ENCODE measurements at places on chromosomes 5 and 9. TPM values are rescaled to one million over a fixed set of nuclear protein-coding genes. Genes with fewer than 3 reads are reported as not detected.

SAXO1 gene
- total RNA-seq, result not detected

RANBP17 gene
- 16.3 TPM for total RNA-seq

SH2D3C gene
- total RNA-seq, result 77.8 TPM

EDIL3 gene
- 1.5 TPM for total RNA-seq

GAPVD1 gene
- 62.5 TPM for total RNA-seq

C5 gene
- 2.2 TPM for total RNA-seq

TUSC1 gene
- 9.4 TPM for total RNA-seq

C9orf153 gene
- total RNA-seq, result 0.14 TPM

SLC45A2 gene
- total RNA-seq, result 0.09 TPM

DOCK8 gene
- 6.8 TPM for total RNA-seq

PCDHA11 gene
- 0.28 TPM for total RNA-seq

TAF11L10 gene
- not detected for total RNA-seq

CDH10 gene
- total RNA-seq, result not detected

PALM2AKAP2 gene
- total RNA-seq, result 0.23 TPM

PAPPA gene
- 0.34 TPM for total RNA-seq

ITGA1 gene
- 75.4 TPM for total RNA-seq

CNTFR gene
- total RNA-seq, result not detected

SPATA6L gene
- 2.7 TPM for total RNA-seq

CDX1 gene
- not detected for total RNA-seq

IFNA5 gene
- not detected for total RNA-seq

TEK gene
- total RNA-seq, result 119 TPM

GRCh38 chr9:134068744-134069479 is 1.1 kb upstream of the BRD3 start:
- no peak for DNase-seq

DNA sequence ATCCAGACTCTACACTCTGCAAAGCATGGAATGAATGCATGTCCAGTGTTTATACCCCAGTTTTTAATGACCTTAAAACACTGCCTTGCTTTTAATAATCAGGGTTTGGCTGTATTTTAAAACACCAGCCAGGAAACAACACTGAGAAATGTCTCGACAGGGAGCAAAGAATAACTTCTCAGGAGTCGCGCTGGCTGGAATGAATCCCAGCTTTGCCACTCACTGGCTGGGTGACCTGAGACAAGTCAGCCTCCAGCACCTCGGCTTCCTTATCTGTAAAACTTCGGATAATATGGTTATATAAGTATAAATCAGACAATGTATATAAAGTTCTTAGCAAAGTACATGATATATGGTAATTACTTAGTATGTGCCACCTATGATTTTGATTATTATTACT is 505.0 kb downstream of the SPOCK1 start:
- no peak for DNase-seq

DNA sequence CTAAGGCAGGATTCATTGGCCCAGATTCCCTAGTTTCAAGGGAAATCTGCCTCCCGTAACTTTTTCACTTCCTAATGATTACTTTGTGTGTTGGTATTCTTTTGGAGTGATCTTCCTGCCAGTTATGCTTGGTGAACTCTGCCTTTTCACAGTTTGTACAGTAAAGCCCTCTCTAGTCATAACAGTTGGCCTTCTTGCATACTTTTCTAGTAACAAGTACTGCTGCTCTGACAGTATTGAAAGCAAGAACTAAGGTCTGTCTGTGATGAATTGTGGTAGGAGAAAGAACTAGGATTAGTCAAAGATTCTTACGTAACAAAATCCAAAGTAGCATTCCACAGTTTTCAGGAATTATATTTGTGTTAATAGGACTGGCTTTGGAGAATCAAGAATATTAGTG is 1457.2 kb upstream of the WWC1 start:
- DNase-seq, result no peak

DNA sequence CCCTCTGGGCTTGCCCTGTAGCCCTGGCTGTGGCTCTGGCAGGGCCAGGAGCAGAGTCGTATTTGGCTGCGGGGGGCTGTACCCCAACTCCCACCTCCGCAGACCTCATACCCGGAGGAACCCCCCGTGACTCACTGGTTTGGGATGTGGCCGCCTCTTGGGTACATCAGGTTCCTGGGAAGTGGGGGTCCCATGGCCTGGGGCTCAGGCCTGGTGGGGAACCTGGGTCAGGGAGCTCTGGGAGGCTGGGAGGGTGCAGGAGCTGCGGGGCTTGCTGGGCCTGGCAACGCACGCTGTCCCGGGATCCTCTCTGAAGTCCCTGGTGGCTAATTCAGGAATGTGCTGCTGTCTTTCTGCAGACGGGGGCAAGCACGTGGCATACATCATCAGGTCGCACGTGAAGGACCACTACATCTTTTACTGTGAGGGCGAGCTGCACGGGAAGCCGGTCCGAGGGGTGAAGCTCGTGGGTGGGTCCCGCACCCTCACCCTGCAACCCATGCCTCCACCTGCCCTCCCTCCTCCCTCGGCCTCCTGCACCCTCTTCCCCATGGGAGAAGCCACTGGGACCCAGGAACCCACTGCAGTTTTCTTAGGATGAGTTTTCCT is 2.4 kb downstream of the LCN1 start:
- no peak for DNase-seq

- DNase-seq, result no peak
Observed at GRCh38 chr5:133109655-133110483, 58.1 kb downstream of the HSPA4 start.

GRCh38 chr5:169181814-169182213 is 119.1 kb downstream of the SLIT3 start:
- DNase-seq, result no peak

DNA sequence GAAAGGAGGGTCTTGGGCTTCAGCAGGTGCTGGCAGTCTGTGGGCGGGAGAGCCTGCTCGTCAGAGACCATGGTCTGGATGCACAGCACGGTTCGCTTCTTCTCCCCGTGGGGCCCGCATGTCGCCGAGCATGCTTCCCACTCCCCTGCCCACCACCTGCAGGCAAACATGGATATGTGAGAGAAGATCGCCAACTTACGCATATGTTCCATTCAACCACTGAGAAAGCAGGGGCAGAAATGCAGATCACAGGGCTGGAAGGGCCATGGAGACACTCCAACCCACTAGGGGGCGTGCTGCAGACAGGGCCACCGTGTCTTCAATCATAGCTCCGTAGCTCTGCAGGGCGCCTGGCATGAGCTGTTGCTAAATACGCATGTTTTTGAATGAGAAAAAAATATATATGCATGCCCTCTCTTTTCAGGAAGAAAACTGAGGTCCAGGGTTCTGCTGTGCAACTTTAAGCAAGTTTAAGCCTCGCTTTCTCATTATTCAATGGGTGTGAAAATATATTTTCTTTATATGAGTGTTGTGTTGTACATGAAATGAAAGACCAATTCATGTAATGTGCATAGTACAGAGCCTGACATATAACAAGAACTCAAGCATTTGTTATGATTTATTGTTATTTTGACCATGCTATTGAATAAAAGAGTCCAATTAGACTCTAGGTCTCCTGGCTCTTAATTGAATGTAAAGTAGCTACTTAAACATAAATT is 148.0 kb downstream of the TARS1 start:
- peak; percentile 57 for DNase-seq

- no peak for DNase-seq
Observed at GRCh38 chr5:138762110-138762509, 8.9 kb downstream of the CTNNA1 start.

DNA sequence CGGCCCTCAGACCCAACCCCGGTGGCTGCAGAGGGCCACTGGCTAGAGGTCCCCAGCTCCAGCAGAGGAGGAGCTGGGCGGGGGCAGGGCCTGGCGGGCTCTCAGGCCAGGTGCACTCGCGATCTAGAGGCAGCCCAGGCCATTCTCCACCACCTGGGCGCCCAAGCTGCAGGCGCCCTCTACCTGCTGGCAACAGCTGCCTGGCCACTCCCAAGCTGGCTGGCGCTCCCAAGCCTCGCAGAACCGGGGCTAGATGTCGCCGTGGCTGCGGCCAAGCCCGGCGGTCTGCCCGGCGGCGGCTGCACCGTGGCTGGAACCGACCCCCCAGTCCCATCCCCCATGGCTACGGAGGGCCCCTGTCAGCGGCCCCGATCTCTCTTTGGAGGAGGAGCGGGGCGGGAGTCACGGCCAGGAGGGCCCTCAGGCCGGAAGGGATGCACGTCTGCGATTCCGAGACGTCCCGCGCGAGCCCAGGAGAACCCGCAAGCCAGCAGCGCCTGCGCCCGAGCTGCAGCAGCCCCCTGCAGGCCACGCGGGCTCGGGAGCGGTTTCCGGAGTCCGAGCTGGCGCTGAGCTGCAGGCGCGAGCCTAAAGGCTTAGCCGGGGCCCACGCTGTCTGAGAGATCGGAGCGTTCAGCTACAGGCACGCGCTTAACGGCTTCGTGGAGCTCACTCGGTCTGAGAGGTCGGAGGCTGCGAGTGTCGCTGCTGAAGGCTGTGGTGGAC is 44.3 kb upstream of the BICD2 start:
- peak; percentile 71 for DNase-seq

- DNase-seq, result no peak
Observed at GRCh38 chr9:27627188-27627564, 53.9 kb upstream of the C9orf72 start.

DNA sequence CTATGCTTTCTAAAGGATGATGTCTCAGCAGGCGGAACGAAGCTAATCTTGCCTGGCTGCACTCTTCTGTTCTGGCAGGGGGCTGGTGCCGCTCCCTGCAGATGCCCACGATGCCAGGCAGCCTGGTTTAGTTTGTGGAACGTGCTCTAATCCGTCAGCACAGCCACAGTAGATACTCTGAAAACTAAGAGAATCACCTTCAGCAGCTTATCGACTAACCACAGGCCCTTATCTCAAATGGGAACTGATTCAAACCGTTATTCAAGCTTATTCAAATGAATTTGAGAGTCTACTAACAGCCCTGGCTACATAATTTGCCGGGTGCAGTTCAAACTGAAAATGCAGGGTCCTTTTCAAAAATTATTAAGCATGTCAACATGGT is 246.6 kb upstream of the ANKRD55 start:
- no peak for DNase-seq

- DNase-seq, result no peak
Observed at GRCh38 chr5:63025679-63026078, 447.1 kb downstream of the LRRC70 start.

DNA sequence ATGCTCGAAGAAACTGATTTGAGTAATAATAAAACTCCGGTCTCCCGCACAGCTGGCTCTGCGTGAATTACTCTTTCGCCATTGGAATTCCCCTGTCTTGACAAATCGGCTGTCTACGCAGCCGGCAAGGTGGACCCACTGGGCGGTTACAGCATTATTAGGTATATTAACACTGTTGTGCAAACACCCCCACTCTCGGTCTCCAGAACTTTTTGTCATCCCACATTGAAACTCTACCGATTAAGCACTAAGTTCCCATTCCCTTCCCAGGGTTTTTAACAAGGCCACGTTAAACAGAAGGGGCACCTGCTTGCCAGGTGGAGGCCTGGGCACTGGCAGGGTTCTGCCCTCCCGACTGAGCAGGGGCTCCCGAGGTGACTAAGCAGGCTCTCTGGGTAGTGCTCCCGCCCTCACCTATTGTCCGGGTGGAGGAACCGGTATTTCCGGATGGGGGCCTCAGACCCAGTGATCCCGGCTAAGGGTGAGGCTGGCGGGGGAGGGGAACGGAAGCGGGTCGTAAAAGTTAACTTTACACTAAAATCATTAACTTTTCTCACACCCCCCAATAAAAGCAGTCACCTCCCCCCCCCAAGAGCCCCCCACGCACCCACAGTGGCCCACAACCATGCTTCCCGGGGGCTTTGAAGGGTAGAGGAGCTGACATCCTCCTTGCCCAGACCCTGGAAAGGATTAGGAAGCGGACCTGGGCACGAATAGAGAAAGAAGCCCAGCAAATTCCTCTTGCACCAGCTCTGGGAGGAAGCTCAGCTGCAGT is 53.5 kb upstream of the TJP2 start:
- DNase-seq, result peak; percentile 60

GRCh38 chr5:161093100-161093499 is 241.1 kb upstream of the ATP10B start:
- DNase-seq, result no peak

GRCh38 chr9:127293767-127294166 is 29.2 kb downstream of the GARNL3 start:
- no peak for DNase-seq

GRCh38 chr5:50440651-50441492 is at the start of gene EMB:
Gene EMB (minus strand): TSS chr5:50441288. CDS start chr5:50441151, 137 bp downstream.
- no peak for DNase-seq

DNA sequence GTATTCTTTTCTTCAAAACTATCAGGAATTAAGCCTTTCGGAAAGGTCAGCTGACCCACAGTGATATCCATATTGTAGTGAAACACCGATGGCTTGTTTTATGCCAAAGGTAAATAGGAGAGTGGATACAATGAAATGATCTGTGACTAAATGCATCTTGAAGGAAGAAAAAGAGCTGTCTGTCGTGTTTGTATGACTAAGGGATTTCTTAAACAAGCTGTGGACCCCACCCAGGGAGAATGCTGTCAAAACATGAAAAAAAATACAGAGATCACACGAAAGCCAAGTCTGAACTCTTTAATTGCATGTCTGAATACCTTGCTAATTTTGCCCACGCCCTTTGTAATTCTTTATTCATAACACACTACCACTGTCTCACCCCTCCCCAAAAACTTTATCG is 286.4 kb upstream of the WWC1 start:
- DNase-seq, result no peak

DNA sequence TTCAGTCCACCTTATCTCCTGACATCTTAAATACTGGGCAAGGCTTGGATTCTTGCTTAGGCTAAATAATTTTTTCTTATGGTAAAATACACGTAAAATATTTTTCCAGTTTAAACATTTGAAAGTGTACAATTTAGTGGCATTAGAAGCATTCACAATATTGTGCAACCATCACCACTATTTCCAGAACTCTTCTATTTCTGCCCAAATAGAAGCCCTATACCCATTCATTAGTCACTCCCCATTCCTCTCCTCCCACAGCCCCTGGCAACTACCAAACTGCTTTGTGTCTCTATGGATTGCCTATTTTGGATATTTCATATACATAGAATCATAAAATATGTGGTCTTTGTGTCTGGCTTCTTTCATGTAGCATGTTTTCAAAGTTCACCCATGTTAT is 57.6 kb downstream of the IL31RA start:
- DNase-seq, result no peak

- peak; percentile 79 for DNase-seq
Observed at GRCh38 chr5:36696059-36696673, 89.8 kb downstream of the SLC1A3 start.

GRCh38 chr5:98076501-98076900 is 697.0 kb upstream of the RGMB start:
- DNase-seq, result no peak

DNA sequence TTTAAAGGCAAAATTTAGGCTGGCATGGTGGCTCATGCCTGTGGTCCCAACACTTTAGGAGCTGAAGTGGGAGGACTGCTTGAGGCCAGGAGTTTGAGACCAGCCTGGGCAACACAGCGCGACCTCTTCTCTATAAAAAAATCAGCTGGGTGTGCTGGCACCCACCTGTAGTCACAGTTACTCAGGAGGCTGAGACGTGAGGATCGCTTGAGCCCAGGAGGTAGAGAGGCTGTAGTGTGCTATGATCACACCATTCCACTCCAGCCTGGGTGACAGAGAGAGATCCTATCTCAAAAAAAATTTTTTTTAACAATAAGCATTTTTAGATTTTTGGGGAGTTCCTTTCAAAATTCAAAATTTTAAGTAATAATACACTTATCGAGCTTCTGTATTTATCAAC is 63.3 kb downstream of the SPATA31C2 start:
- DNase-seq, result no peak

- no peak for DNase-seq
Observed at GRCh38 chr5:34708777-34709176, 52.6 kb downstream of the RAI14 start.

GRCh38 chr5:75951716-75952115 is 131.5 kb upstream of the SV2C start:
- no peak for DNase-seq

GRCh38 chr5:173108914-173109313 is 35.4 kb upstream of the BNIP1 start:
- peak; percentile 51 for DNase-seq

- no peak for DNase-seq
Observed at GRCh38 chr9:128607642-128608350, 48.9 kb downstream of the DYNC2I2 start.

Measured in dermis blood vessel endothelial cell (primary cell).